HS-5 (cell line): ENCODE measurements at places on chromosomes 4 and X.

DNA sequence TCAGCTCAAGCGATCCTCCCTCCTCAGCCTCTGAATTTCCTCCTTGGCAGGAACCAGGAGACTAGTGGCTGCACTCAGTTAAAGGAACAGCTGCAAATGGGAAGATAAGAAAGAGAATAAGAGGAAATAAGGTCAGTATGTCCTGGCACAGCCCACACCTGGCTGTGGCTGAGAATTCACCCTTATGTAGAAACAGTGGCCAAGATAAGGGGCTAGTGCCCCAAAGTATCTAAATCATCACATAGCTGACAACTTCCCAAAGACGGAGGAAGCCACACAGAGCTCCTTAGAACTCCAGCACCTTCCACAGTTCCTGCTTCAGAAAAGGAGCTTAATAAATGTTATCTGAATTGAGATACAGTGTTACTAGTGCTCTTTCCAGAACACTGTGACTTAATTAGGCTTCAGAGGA, 2.3 kb upstream of the CHIC2 start:
- no peak for DNase-seq

DNA sequence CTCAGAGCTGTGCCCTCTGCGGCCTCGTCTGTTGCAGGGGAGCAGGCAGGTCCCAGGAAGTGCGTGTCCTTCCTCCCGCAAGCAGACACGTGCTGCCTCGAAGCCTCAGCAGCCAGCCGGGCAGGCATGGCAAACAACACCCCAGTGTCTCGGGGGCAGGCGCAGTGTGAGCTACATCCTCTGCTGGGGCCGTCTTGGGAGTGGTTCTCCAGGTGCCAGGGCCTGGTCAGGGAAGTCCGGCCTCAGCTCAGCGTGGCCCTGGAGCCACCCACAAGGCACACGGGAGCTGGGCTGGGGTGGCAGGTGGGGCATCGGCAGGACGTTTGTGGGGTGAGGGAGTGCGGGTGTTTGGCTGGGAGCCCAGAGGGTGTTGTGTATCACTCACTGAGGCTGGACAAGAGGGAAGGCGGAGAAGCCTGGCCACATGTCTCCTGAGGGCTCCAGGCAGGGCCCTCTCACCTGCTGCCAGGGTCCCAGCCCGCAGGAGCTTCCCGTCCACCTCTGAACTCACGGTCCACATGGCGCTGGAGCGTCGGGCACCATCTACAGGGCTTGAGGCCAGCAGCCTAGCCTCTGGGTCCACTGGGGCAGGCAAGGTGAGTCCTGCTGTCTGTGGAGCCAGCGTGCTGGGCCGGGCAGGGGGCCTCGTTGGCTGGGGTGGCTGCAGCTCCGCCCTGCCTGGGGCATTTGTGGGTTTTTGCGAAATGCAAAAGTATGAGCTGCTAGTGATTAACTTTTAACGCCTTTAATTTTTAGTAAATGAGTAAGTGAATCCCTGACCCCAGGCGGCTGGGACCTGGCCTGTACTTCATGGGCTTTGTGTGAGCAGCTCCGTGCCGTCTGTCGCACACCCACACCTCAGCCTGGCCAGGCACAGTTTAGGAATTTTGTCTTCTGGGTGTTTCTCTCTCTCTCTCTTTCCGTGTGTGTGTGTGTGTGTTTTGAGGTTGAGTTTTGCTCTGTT, 17.3 kb upstream of the UVSSA start:
- no peak for DNase-seq

DNA sequence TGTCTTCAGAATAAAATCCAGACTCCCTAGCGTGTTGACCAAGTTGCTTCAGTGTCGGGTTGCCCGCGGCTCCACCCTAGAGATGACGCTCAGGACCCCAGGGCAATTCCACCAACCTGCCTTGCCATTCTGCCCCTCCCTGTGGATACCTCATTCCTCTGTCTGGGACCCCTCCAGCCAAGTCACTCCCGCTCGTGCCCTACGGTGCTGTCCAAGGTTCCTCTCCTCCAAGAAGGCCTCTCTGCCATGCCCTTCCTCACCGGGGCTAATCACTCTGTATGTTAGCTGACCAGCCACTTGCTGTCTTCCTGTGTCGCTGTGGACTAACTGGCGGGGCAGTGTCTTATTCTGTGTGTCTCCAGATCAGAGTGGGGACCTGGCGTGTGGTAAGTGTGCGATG, 46.6 kb downstream of the TENM3 start:
- DNase-seq = no peak

DNA sequence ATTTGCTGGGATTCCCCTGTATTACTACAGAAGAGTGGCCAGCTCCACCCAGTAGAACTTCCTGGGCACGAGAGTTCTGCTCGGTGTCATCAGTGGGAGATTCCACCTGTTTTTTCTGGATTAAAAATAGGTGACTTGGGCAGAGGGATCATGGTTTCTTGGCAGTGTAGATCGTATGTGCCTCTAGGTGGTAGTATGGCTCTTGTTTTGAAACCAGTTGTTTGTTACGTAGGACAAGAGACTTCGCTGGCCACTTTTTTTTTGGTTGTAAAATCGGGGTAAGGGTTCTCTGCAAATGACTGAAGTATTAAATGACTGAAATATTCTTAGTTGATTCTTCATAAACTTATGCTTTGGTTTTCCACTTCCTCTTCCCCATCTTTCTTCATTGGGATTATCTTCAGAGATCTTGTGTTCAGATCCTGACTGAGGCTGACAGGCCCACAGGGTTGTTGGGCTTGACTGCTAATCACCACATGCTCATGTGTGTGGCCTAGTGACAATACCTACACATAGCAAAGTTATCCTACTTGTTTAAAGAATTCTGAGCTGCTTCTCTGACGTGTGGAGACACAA, 43.8 kb upstream of the WDR1 start:
- DNase-seq = no peak

DNA sequence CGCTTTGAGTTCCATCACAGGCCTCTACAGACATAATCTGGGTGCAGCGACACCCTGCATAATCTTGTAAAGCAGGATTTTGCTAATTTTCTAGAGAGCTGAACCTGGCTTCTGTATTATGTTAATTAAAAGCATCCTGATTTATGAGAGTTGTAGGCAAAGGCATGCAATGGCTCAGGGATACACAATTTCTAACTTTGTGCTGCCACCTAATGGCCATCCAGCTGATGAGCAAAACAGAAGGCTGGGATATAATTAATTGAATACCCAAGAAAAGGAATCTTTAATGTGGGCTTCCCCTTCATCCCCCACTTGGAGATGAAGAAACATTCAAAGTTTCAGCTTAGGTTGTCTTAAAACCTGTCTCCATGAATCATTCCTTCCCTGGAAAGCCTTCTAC, 78.1 kb downstream of the BMP15 start:
- no peak for DNase-seq

DNA sequence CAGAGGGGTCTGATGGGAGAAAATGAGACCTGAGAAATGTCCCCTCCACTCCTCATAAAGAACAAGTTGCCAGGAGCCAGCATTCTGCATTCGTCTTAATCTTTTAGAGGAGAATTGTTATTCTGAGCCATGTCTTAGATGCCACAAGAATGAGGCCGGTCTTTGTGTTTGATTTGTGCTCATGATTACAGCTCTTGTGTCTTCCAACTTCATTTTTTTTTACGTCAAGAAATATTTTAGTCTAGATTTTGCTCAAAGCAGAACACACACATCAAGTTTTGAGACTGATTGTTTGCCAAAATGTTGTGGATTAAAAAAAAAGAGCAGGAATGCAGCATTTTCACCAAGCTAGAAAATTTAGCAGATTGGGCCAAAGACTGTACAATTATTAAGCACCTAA, 130.6 kb upstream of the PITX2 start:
- DNase-seq = no peak

DNA sequence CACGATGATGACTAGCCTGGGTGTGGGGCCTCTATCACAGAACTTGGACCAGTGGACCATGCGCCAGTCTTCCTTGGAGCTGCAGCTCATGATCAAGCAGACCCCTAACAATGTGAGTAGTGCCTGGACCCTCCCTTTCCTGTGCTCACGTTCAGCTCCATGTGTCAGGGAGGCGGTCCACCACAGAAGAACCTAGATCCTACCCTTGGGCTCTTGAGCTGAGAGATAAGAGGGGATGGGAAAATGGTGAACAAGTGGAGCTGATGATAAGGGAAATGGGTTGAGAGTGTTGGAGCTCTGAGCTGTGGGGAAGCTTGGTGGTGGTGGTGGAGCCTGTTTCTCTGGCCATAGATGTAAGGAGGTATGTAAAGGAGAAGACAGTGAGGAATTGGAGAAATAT, 13.1 kb downstream of the MED12 start:
- no peak for DNase-seq

DNA sequence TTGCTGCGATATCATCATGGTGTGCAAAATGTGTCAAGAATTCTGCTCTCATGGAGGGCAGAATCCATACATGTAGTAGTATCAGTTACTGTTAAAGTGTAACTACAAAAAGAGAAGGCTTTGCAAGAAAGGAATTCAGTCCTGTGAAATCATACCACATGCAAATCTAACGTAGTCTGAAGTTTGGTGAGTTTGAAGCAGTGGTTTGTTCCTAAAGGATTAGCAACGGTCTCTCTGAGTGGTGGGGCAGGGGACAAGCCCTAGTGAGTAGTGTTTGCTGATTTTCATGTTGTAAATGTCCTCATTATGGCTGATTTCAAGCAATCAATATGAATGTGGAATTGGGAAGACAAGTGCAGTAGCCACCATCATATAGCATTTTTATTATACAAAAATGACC, 47.1 kb upstream of the CLNK start:
- no peak for DNase-seq

GRCh38 chr4:124504431-124504830, 208.1 kb downstream of the ANKRD50 start:
- peak; percentile 4 for DNase-seq

DNA sequence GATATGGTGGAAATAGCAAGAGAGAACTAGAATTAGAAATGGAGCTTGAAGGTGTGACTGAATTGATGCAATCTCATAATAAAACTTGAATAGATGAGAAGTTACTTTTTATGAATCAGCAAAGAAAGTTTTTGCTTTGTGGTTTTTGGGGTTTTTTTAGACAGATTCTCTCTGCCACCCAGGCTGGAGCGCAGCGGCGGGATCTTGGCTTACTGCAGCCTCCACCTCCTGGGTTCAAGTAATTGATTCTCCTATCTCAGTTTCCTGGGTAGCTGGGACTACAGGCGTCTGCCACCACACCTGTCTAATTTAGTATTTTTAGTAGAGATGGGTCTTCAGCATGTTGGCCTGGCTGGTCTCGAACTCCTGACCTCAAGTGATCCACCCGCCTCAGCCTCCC, 23.7 kb upstream of the NEIL3 start:
- DNase-seq = no peak

GRCh38 chrX:70038951-70039350, 10.8 kb downstream of the AWAT2 start:
- DNase-seq = no peak

DNA sequence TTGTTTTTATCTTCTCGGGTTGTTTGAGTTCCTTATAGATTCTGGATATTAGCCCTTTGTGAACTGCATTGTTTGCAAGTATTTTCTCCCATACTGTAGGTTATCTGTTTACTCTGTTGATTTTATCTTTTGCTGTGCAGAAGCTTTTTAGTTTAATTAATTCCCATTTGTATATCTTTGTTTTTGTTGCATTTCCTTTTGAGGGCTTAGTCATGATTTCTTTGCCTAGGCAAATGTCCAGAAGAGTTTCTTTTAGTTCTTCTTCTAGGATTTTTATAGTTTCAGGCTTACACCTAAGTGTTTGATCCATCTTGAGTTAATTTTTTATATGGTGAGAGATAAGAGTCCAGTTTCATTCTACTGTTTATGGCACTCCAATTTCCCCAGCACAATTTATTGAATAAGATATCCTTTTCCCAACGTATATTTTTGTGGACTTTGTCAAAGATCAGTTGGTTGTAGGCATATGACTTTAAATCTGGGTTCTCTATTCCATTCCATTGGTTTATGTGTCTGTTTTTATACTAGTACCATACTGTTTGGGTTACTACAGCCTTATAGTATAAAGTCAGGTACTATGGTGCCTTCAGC, 54.3 kb downstream of the EGF start:
- DNase-seq = no peak

GRCh38 chr4:152672206-152673092, 7.3 kb downstream of the TMEM154 start:
- DNase-seq = no peak

- no peak for DNase-seq
These were observed 913.3 kb downstream of the PDHA2 start for GRCh38 chr4:96753216-96753615.

- no peak for DNase-seq
These were observed 38.7 kb upstream of the IRAK1 start for GRCh38 chrX:154058214-154058997.

DNA sequence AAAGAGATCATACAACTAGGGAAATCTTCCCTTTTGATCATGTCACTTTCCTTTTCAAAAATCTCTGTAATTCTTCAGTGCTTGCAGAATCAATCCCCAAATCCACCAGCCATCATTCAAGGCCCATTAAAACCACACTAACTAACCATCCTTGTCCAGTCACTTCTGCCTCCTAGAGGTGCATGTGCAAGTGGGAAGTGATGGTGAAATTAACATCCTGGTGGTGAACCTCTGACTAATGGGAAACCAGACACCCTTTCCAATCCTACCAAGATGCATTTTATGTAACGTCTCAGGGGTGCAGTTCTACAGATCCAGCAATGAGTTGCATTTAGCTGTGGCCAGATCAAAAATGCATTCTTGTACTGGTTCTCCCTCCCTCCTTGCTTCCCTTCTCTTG, 341.8 kb downstream of the RAPGEF2 start:
- DNase-seq = no peak

GRCh38 chrX:139222511-139223200, 307.9 kb upstream of the F9 start:
- no peak for DNase-seq

GRCh38 chr4:139965789-139966188, 188.2 kb downstream of the MAML3 start:
- no peak for DNase-seq

- DNase-seq = no peak
These were observed 214.2 kb downstream of the RELL1 start for GRCh38 chr4:37471971-37472370.

GRCh38 chr4:11436084-11436483, 7.4 kb upstream of the HS3ST1 start:
- DNase-seq = no peak

DNA sequence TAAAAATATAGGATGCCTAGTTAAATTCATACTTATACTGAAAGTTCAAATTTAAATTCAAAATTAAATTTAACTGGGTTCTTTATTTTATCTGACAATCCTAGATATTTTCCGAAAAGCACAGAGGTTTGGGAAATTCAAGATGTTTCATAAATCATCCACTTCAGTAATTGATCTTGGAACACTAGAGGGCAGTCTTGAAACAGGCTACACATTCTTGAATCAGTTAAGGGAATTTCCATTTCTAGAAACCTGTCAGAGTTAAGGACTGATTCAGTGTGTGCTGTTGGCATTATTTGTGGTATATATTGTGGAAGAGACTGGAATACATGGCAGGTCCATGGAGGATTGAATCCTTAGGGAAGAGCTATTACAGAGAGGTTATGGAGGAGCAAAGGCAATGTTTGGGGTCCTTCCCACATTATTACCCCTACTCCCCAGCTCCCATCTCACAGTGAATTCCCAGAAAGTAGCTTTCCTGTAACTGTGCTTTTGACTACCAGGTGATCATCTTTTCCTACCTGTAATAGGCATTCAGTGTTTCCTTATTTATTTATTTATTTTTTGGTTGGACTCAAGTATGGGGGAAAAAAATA, 92.9 kb downstream of the EGF start:
- DNase-seq = peak; percentile 45

GRCh38 chrX:92241249-92241648, 462.1 kb downstream of the PCDH11X start:
- no peak for DNase-seq

GRCh38 chrX:2733286-2733685, 18.6 kb upstream of the XG start:
- DNase-seq = no peak

- no peak for DNase-seq
These were observed 167.2 kb upstream of the WDR1 start for GRCh38 chr4:10283761-10284160.

- DNase-seq = no peak
These were observed 74.5 kb upstream of the AFAP1 start for GRCh38 chr4:8013976-8014726.
